ENCODE measurements at places on chromosomes 4 and X.

- DNase-seq = no peak
Measured at GRCh38 chrX:19746919-19747651, 140.3 kb downstream of the SH3KBP1 start.

- no peak for DNase-seq
Measured at GRCh38 chr4:106914223-106914622, 121.9 kb downstream of the DKK2 start.

GRCh38 chrX:119399772-119400101, 601 bp downstream of the SLC25A43 start:
- no peak for DNase-seq

DNA sequence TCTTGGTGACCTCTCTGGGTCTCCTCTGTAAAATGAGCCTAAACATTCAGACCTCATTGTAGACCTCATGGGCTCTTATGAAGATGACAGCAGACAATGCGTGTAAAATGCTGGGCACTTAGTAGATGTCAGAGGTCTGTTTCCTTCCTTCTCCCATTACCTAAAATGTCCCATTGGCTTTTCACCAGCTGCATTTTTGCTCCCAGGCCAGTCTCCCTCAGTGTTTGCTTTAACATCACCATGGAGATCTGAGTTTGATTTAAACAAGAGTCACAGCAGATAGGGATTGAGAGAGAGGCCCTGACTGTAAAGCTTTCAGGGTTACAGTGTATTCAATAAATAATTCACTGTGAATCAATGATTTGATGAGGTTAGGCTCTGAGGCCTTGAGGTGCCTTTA, 24.3 kb downstream of the PSAPL1 start:
- DNase-seq = no peak

- no peak for DNase-seq
Measured at GRCh38 chr4:72886602-72887001, 182.9 kb downstream of the COX18 start.

DNA sequence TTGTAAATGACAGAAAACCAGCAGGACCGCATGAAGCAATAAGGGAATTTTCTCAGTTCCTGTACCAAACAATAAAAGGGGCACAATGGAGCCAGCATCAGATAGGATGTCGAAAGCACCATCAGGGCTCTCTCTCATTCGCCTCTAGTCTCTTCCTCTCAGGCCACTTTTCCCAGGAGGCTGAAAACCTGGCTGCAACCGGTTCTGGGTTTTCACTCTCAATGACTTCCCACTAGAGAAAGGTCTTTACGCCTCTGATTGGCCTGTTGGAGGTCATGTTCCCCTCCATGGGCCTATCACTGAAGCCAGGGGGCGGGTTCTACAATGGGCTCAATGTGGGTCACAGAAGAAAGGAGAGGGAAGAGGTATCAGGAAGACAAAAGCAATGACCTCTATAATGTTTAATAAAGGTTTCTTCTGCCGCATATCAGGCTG, 29.3 kb downstream of the ZNF827 start:
- DNase-seq = no peak

DNA sequence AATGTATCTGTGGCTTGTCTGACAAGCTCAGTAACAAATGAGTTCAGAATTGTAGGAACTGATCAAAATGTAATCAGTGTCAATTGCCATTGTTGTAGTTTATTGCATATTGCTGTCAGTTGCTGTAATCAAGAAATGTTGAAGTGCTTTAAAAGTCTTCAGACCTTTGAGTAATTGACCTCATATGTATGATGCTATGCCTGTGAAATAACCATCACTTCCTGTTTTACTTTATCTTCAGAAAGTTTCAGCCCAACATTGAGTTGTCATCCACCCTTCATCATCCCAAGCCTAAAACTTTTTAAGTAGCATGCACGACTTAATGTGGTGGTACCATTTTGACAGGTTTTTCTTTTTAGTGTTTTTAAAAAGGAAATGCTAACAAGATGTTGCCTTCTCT, 212.4 kb downstream of the ARHGAP10 start:
- no peak for DNase-seq

DNA sequence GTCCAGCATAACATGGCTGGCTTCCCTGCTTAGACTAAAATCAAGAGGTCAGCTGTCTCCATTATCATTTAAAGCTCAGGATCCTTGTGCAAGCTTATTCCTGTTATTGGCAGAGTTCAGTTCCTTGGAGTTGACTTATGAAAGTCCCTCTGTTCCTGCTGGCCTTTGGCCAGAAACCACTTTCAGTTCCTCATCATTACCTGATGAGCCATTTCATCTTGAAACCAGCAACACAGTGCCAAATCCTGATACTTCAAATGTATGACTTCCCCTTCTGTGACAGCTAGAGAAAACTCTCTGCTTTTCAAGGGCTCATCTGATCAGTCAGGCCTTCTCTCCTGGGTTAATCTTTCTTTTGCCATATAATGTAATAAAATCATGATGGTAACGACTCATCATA, 110.6 kb upstream of the FSTL5 start:
- DNase-seq = no peak

DNA sequence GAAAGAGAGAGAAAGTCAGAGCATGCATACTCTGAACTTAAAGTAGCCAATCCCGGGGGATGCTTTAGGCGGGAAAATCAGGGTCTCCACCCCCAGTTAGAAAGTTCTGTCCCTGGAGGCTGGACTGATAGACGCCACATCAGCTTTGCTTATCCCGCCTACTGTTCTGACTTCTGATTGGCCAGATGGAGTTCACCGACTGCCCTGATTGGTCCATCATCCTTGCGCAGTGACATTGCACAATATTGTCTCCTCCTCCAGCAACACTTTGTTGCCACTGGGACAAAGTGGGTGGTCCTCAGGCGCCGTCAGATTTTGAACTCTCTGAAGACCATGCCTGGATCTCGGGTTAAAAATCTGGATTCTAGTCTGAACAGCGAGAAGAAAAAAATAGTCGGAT, 50.3 kb downstream of the SSX3 start:
- DNase-seq = no peak

- no peak for DNase-seq
Measured at GRCh38 chr4:26176598-26177149, 144.1 kb upstream of the RBPJ start.
